ENCODE measurements at places on chromosomes 5 and 9.

DNA sequence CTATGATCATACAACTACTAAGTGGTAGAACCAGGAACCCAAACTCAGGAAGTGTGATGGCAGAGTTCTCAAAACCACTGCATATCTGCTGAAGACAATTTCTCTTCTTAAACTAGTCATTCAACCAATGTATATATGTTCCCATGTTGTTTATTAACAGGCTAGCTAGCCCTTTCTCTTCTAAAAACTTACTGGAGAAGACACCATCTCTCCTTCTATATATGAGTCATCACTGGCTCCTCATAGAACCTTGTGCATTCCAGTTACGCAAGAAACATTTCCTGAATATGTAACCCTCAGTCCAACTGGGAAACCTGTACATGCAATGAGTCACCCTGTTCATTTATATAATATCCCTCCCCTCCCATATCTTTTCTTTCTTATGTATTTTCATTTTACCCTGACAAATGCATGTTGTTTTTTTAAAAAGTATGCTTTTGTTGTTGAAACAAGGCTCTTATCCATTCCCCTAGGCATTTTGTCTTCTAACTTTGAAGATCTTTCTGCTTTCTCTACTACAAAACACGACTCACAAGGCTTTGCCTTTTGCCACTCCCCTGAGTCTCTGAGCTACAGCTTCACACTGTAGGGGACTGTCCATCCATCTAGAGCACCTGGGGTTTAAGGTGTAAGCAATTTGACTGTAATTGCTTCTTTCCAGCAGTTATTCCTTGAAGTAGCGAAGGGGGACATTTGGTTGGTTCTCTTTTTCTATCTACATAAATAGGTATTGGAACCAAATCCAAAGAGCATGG is 119.5 kb downstream of the ANXA1 start:
- peak; percentile 78 for DNase-seq

DNA sequence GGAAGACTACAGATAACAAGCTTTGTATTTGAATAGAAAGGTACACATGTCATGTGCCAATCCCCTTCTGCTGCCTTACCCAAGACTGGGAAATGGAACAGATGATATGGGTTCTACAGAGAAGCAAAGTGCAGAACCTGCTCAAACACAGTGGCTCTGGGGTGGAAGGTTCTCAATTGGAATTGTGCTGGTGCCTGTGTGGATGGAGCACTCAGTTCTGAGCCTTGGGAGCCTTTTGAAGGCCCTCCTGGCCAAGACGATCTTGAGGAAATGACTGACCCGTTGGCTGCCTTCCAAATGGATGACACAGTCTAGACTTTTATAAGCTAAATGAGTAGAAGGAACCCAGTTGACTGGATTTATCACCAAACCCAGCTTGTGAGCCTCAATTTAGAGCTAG is 4.2 kb upstream of the PRSS3 start:
- DNase-seq, result peak; percentile 89

- peak; percentile 93 for DNase-seq
These were observed 198.5 kb upstream of the PTGER4 start for GRCh38 chr5:40481241-40481640.

DNA sequence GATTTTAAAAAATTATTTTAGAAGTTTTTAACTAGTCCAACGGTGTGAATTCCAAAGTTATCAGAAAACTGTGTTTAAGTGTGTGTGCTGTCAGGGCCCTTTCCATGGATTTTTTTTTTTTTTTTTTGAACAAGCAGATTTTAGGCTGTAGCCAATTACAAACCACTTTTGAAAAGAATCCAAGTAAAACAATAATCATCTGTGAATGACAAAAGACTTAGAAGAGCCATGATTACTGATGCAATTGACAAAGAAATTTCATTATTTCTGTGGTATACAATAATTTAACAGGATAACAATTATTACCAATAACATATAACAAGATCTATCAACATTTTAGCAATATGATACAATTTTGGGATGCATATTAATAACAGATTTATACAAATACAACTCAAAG is 16.2 kb upstream of the PAIP1 start:
- DNase-seq, result peak; percentile 40

- no peak for DNase-seq
These were observed 168.6 kb downstream of the CFAP90 start for GRCh38 chr5:7682379-7682778.

DNA sequence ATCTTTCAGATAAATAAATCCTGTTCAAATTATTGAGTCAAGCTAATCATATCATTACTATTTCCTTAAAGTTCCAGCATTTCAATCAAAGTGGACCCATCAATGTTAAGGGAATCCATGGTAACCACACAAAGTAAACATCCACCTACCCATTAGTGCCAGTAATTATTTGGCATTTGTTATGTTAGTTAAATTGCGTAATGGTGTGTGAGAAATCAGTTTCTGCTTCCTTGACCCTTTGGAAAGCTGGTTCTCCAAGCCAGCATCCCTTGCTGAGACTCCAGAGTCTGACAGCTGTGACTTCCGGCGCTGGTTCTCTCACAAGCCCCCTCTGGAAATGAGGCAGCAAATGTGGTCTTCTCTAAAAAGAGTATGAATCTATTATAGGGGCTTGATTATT is 308.6 kb upstream of the EFNA5 start:
- DNase-seq, result peak; percentile 68

- DNase-seq, result peak; percentile 49
These were observed 59.3 kb downstream of the FSTL4 start for GRCh38 chr5:133552925-133553525.

GRCh38 chr5:68383888-68384310 is 168.3 kb downstream of the PIK3R1 start:
- peak; percentile 54 for DNase-seq

GRCh38 chr5:107666051-107666655 is 4.6 kb downstream of the EFNA5 start:
- no peak for DNase-seq

GRCh38 chr5:102130890-102131289 is 165.2 kb downstream of the SLCO4C1 start:
- no peak for DNase-seq

GRCh38 chr9:76560481-76560922 is 101.5 kb downstream of the GCNT1 start:
- peak; percentile 84 for DNase-seq
